ENCODE measurements at places on chromosomes 5 and 9. TPM values are rescaled to one million over a fixed set of nuclear protein-coding genes. Genes with fewer than 3 reads are reported as not detected.

MAP1B gene
- polyA plus RNA-seq, result 25.3 TPM

IFNA21 gene
- polyA plus RNA-seq, result not detected

PCDHA9 gene
- polyA plus RNA-seq, result 0.05 TPM

DNA sequence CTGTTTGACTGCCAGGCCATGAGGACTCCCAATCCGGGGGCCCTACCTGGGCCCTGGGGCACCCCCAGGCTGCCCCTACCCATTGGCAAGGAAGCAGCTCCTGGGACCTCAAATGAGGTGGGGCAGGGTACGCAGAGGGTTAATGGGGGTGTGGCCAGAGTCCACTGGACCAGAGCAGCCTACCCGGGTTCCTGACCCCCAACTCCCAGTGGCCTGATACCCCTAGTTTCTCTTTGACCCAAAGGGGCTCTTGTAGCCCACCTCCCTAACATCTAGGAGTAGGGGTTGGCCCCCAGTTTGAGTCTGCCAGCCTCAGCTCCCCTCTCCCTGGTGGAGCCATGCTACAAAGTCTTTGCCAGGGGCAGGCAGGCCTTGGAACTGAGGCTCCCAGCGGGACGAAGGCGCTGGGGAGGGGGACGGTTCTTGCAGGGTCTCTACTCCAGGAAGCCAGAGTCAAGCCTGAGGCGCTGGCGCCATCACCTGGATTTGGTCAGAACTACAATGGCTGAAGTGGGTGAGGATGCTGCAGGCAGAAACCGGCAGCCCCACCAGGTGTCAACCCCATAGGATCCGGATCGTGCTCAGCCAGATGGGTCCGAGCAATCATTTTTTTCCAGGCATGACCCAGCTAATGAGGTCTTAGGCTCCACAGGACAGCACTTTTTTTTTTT, 8.4 kb upstream of the CERCAM start:
- peaks cover 43% of the 10 kb centered on the region for H3K4me1 ChIP-seq
- H3K27ac ChIP-seq, result peak overlapping the region; percentile 65
- H3K27me3 ChIP-seq, result peaks cover 9% of the 10 kb centered on the region
- H3K4me3 ChIP-seq, result no peak overlapping the region
- peak; percentile 77 for DNase-seq

DNA sequence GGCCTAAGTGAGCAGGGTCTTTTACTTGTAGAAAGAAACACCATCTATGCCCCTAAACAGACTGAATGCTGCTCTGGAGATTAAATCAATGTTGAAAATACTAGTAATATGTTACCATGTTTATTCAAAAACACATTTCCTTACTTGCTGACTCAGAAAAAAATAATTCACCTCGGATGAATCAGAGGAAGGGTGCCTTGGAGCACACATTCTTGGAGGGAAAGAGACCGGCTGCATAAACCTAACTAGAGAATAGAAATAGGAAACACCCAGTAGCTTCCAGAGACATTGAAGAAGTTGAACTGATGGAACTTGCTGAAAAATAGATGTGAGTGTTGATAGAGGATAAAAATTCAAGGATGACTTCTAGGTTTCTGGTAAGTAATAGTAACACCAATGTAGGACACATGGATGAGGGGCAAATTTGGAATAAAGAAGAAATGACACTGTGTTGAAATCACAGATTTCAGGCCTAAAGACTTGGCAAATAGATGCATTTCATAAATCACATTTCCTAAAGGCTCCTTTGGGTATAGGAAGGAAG, 76.9 kb upstream of the MINAR2 start:
- no peaks in the 10 kb centered on the region for H3K4me1 ChIP-seq
- peaks cover 12% of the 10 kb centered on the region for H3K36me3 ChIP-seq
- no peaks in the 10 kb centered on the region for H3K27me3 ChIP-seq
- H3K4me3 ChIP-seq, result no peak overlapping the region
- peak; percentile 87 for DNase-seq

DNA sequence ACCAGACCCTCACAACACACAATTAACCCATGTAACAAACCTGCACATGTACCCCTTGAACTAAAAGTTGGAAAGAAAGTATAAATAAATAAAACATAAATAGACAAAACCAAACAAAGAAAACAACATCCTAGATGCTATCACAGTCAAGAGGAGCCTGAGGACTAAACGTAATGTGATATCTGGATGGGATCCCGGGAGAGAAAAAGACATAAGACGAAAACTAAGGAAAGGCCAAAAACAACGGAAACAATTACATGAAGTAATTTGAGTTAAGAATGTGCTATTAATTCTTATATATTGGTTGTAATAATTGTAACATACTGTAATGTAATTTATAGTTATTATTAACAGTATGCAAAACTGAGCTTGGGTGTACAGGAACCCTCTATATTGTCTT, 793.9 kb downstream of the SEMA5A start:
- H3K36me3 ChIP-seq, result no peaks in the 10 kb centered on the region
- H3K4me1 ChIP-seq, result no peaks in the 10 kb centered on the region
- H3K27ac ChIP-seq, result peak overlapping the region; percentile 64
- H3K4me3 ChIP-seq, result no peak overlapping the region

DNA sequence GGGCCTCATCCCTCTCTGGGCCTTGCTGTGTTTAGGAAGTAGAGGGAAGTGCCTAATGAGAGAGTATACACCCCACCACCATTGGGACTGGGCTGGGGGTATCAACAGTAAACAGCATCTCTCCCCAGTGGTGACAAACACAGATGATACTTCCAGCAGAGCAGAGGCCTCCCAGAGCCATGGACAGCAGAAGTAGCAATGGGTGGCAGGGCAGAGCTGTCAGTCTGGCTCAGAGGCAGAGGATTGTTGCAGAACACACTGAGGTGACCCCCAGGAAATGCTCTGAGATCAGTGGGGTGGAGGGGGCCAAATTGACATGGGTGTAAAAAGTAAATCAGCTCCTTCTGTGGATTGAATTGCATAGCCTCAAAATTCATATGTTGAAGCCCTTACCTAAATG, 12.1 kb upstream of the P4HA2 start:
- H3K27ac ChIP-seq, result no peak overlapping the region
- no peak for DNase-seq
- no peaks in the 10 kb centered on the region for H3K27me3 ChIP-seq
- no peaks in the 10 kb centered on the region for H3K36me3 ChIP-seq
- peaks cover 8% of the 10 kb centered on the region for H3K4me1 ChIP-seq

- no peaks in the 10 kb centered on the region for H3K36me3 ChIP-seq
- no peaks in the 10 kb centered on the region for H3K27me3 ChIP-seq
- H3K4me1 ChIP-seq, result no peaks in the 10 kb centered on the region
- no peak overlapping the region for H3K4me3 ChIP-seq
Measured at GRCh38 chr9:108634672-108635462, 220.9 kb downstream of the ACTL7B start.

- no peaks in the 10 kb centered on the region for H3K4me1 ChIP-seq
- no peaks in the 10 kb centered on the region for H3K27me3 ChIP-seq
- no peak overlapping the region for H3K4me3 ChIP-seq
- DNase-seq, result no peak
- no peak overlapping the region for H3K27ac ChIP-seq
- no peaks in the 10 kb centered on the region for H3K36me3 ChIP-seq
Measured at GRCh38 chr9:72983512-72984225, 30.8 kb upstream of the ALDH1A1 start.

DNA sequence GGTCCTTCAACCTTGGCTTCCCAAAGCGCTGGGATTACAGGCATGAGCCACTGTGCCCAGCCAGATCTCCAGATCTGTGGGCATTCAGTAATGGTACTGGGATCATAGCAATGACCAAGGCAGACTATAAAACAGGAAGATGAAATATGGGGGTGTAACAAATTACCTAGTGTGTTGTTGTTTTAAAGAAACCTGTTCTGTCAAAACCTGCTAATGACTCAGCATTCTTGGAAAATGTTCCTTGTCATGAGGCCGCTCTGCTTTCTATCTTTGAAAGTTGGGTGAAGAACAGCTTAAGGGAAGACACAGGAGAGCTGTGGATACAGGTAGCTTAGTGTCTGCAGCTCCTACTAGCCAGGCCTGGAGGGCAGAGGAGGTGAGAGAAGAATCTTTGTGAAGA, 19.4 kb downstream of the TARS1 start:
- H3K4me3 ChIP-seq, result no peak overlapping the region
- H3K4me1 ChIP-seq, result no peaks in the 10 kb centered on the region
- H3K36me3 ChIP-seq, result peaks cover 53% of the 10 kb centered on the region
- no peak for DNase-seq

DNA sequence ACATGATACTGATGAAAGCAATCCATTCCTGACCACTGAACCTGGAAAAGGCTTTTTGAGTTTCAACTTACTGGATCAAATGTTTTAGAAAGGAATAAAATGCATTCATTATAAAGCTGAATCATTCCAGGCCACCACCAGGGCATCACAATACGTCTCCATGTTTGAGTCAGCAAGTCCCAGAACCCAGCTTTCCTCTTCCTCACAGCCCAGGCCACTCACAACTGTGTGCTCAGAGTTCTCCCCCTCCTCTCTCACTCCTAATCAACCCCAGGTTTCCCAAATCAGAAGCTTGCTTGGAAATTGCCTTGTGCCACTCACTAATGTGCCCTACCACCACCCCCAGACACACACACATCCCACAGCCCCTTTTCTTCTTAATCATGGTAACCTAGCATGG, 91.7 kb downstream of the GNA14 start:
- no peak overlapping the region for H3K27ac ChIP-seq
- H3K27me3 ChIP-seq, result no peaks in the 10 kb centered on the region
- DNase-seq, result no peak
- H3K36me3 ChIP-seq, result no peaks in the 10 kb centered on the region
- no peak overlapping the region for H3K4me3 ChIP-seq

- no peak for DNase-seq
- no peaks in the 10 kb centered on the region for H3K36me3 ChIP-seq
- H3K4me1 ChIP-seq, result peaks cover 14% of the 10 kb centered on the region
- H3K27ac ChIP-seq, result no peak overlapping the region
Measured at GRCh38 chr5:6708814-6709213, 4.4 kb upstream of the TENT4A start.
